HT-29 (cell line): ENCODE measurements at places on chromosomes 1 and 21.

GRCh38 chr21:36745459-36745858 lies 46.5 kb downstream of the SIM2 start:
- DNase-seq, result no peak

DNA sequence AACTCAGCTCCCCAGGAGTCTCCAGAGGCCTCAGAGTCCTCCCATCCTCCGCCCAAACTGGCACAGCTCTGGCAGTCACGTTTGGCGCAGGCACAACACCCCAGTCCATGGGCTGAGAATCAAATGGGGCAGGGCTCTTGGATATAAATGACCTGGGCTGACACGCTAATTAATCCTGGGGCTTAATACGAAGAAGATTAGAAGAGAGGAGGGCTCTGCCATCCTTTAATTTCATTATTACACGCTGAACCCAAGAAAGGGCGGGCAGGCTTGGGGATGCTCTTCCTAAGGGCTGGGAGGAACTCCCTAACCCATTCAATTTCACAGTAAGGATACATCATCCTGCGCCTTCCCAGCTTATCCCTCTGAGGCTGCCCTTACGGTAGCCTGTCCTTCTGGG lies 2.4 kb downstream of the GRIK3 start:
- no peak for DNase-seq

DNA sequence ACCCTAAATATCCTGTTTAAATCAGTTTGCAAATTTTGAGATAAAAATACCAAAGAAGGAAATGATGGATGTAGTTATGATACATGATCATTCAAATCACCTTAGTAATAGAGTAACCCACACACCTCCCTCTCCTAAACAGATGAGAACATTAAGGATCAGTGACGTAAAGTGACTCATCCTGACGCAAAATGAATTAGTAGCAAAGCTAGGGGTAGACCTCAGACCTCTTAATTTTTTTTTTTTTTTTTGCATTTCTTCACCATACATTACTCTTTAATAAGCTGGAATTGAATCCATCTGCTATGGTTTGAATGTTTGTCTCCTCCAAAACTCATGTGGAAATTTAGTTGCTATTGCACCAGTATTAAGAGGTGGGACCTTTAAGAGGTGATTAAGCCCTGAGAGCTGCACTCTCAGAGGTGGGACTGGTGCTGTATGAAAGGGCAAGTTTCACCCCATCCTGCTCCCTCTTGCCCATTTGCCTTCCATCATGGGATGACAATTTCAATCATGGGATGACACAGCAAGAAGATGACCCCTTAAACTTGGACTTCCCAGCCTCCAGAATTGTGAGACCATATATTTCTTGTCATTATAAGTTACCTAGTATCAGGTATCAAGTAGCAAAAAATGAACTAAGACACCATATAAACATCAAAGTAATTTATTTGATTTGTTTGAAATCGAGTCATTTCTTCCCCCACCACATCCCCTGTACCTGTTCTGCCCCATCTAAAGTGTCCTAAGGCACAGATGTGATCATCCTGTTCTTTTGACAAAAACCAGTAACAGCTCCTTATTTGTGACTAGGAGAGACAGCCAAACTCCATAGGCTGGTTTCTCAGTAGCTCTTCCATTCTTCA lies 114.6 kb upstream of the DUSP10 start:
- DNase-seq, result no peak

- DNase-seq, result no peak
These were observed 3.1 kb downstream of the GJA4 start for GRCh38 chr1:34795916-34796315.

DNA sequence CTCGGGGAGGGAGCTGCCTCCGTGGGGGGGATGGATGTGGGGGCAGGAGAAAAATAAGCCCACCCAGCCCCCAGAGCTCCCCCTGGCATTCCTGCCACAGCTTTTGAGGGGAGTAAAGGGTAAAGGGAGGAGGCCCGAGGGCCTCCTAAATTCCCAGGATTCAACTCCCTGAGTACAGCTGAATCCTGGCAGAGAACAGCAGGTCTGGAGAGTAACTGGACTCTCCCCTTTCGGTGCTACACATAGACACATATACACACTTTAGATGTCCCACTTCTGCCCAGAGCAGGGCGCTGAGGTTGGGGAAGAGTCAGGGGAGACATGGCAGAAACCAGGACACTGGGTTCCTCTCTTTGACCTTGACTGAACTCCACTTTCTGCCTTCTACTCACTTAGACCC lies 3.0 kb downstream of the KIRREL1 start:
- no peak for DNase-seq

GRCh38 chr1:190207733-190208132 lies 269.9 kb downstream of the BRINP3 start:
- no peak for DNase-seq

GRCh38 chr1:84763912-84764680 lies 73.8 kb upstream of the SSX2IP start:
- DNase-seq, result no peak
